ENCODE measurements at places on chromosomes 2 and 18.

- DNase-seq, result no peak
These were observed 10.6 kb upstream of the ATG16L1 start for GRCh38 chr2:233240897-233241296.

GRCh38 chr18:48342125-48342524, 67.1 kb downstream of the ZBTB7C start:
- DNase-seq, result no peak

- DNase-seq, result no peak
These were observed 173.4 kb upstream of the NDUFV2 start for GRCh38 chr18:8928847-8929780.

GRCh38 chr18:9809697-9810096, 76.1 kb upstream of the TXNDC2 start:
- no peak for DNase-seq

- no peak for DNase-seq
These were observed 61.9 kb downstream of the SPRED2 start for GRCh38 chr2:65370387-65371073.

DNA sequence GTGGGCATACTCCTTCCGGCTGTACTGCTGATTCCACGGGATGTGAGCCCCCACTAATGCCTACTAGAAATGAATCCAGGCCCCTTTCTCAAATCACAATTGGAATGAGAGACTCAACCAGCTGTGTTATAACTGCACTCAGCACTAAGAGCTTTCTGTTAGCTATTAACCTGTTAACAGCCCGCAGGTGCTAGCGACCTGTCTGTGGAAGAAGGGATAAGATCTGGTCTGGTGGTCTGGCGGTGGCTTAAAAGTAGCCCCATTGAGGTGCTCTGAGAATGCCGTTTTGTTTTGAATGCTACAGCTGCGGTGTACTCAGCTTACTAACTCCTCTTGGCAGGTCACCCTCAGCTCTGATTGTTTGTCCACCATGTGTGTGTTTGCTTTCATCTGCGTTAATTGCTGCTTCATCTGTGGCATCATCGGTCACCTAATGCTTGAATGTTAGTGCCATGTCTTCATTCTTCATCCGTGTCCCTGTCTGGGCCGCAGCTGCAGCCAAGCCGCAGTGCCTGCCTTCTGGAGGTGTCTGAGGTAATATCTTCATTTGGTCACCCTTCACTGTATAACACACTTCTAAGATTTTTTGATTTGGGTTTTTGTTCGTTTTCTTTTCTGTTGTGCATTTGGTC, 16.3 kb downstream of the RAB12 start:
- DNase-seq, result no peak

DNA sequence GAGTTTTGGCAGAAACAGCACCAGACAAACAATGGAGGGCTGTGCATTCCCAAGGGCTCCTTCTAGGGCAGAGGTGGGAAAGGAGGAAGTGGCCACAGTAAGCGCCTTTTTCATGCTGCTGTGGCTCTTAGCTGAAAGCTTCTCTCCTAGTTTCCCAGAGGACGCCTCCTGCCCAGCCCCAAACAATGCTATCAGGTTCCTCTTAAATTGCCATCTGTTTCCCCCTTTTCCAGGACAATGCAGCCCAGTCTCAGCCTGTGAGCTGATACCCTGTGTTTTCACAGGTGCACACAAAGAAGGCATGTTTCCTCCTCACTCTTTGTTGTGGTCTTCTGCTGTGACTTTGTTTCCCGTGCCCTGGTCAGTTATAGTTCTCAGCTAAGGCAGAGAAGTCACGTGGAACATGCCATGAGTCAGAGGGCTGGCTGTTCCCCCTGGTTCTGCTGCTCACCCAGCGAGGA, 5.4 kb upstream of the FAM124B start:
- no peak for DNase-seq

DNA sequence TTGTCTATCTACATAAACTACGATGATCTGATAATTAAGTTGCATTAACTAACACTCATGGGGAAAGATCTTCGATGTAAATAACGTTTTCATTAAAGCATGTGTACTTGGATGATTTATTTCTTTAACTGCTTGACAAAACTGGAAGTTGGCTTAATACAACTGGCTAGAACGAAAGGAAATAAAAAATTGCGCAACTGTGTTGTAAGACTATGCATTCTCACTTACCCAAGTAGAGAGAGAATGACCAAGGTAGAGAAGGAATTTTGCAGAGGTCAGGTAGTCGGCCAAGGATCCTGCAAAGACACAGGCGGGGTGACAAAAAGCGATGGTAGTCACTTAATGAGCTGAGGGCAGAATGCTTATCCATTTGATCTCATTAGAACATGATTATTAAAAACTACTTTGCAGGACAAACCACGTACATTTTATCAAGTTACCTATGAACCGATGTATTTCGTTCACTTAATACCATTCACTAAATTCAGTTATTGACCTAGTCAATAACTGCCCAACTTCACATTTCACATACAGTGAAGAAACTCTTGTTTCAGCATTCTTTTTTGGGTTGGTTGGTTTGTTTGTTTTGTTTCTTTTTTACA, 900 bp downstream of the SLC40A1 start:
- no peak for DNase-seq

DNA sequence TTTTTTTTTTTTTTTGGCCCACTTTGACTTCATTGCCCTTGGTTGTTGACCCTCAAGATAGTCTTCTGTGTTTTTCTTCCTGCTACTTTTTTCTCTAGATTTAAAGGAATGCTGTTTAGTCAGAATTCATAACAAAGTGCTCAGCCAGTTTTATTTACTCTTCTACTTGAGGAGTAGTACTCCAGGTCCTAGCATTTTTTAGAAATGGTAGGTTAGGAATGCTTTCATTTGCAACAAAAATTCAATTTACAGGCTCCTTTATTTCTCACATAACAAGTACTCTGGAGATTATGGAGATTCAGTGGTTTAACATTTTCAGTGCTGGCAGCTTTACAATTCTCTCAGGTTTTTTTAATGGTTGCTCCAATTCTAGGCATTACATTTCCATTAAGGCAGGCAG, 58.2 kb downstream of the KIAA1328 start:
- no peak for DNase-seq

DNA sequence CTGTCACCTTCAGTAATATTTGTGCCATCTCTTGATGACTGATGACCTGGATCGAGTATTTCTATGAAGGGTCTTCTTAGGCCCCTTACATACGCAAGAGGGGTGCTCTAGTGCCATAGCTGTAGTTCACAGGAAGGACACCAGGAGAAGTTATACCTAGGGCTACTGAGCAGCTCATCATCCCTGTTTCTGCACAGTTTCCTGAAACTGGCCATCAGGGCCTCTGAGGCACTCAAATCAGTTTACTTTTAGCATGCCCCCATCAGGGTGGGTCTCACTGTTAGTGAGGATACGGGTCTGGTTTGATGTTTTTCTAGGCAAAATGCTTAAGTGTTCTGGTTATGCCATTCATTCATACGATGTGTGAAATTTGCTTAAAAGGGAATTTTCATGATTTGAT, 20.0 kb upstream of the FBLN7 start:
- no peak for DNase-seq

GRCh38 chr18:51038110-51038509, 8.1 kb downstream of the SMAD4 start:
- no peak for DNase-seq

DNA sequence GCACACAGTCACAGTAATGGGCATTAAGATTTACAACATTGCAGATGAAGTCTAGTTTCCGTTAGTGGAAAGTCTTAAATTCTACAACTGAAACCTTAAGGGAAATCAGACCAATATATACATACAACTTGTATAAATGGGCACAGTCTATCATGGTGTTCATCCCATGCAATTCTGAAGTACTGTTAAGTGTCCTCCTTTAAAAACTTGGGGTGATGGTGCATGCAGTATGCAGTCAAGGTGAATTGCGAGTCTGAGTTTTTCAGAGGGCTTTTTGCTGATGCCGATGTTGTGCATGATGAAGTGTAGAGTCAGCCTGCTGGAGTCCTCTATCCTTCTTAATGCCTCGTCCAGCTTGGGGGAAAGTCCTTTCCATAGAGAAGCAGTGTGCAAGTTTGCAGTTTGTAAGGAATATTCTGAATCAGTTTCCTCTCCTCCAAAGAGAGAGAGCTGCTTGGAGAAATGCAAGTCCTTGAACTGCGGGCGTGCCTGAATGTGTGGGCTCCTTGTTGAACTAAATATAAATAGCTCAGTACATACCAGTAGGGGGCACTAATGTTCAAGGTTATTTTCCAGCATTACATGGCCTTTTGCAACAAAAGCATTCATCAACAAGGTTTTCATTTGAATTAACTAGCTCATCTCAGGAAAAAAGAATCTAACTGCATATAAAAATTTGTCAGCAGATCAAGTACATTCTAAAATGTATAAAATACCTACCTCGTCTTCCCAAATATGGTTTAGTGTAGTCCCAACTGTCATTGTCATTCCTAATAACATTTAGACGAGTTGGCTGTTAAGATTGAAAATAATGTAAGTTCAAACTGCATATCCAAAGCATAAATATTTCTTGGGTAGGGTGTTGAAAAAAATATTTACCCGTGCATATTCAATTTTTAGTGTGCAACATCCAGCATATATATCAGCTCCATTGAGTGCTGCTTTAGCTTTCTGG, 21.3 kb downstream of the HNRNPLL start:
- no peak for DNase-seq

DNA sequence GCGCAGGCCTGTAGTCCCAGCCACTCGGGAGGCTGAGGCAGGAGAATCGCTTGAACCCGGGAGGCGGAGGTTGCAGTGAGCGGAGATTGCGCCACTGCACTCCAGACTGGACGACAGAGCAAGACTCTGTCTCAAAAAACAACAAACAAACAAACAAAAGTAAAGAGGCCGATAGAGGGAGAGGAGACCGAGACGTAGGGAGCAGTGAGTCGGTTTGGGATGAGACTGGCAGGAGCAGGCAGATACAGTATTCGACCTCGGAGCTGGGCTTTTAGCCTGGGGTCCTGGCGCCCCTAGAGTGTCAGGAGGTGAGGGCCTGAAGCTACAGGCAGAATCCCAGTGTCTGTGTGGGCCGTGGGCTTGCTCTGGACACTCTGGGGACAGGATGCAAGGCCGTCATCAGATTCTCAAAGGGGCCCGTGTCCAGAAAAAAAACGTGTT, 51.2 kb downstream of the SLC4A1AP start:
- no peak for DNase-seq

DNA sequence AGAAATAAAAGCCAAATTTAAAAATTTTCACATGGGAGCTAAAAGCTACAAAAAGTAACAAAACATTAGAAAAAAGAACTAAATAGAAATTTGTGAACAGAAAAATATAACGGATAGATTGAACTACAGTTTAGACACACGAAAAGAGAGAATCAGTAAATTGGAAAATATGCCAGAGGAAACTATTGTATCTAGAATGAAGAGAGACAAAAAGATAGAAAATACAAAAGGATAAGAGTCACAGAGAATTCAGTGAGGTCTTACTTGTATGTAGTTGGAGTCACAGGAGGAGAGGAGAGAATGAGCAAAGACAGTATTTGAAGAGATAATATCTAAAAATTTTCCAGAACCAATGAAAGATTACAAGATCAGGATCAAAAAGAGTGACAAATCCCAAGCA, 11.3 kb upstream of the MCFD2 start:
- DNase-seq, result no peak

GRCh38 chr2:170843656-170844055, 27.0 kb downstream of the GAD1 start:
- no peak for DNase-seq

DNA sequence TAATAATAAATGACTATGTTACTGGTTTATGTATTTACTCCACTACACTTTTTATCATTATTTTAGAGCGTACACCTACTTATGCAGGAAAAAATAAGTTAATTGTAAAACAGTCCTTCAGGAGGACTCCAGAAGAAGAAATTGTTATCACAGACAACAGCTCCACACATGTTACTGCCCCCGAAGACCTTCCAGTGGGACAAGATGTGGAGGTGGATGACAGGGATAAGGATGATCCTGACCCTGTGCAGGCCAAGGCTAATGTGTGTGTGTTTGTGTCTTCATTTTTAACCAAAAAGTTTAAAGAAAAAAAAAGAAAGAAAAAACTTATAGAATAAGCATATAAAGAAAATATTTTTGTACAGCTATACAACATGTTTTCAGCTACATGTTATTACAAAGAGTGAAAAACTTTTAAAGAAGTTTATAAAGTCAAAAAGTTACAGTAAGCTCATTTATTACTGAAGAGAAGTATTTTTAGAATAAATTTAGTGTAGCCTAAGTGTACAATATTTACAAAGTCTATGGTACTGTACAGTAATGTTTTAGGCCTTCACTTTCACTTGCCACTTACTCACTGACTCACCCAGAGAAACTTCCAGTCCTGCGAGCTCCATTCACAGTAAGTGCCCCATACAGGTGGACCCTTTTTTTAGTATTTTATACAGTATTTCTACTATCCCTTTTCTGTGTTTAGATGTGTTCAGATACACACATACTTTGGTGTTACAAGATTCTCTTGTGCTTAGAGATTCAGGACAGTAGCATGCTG, 7.5 kb downstream of the TGFBRAP1 start:
- no peak for DNase-seq

GRCh38 chr2:215530191-215530968, 94.5 kb upstream of the FN1 start:
- DNase-seq, result no peak

DNA sequence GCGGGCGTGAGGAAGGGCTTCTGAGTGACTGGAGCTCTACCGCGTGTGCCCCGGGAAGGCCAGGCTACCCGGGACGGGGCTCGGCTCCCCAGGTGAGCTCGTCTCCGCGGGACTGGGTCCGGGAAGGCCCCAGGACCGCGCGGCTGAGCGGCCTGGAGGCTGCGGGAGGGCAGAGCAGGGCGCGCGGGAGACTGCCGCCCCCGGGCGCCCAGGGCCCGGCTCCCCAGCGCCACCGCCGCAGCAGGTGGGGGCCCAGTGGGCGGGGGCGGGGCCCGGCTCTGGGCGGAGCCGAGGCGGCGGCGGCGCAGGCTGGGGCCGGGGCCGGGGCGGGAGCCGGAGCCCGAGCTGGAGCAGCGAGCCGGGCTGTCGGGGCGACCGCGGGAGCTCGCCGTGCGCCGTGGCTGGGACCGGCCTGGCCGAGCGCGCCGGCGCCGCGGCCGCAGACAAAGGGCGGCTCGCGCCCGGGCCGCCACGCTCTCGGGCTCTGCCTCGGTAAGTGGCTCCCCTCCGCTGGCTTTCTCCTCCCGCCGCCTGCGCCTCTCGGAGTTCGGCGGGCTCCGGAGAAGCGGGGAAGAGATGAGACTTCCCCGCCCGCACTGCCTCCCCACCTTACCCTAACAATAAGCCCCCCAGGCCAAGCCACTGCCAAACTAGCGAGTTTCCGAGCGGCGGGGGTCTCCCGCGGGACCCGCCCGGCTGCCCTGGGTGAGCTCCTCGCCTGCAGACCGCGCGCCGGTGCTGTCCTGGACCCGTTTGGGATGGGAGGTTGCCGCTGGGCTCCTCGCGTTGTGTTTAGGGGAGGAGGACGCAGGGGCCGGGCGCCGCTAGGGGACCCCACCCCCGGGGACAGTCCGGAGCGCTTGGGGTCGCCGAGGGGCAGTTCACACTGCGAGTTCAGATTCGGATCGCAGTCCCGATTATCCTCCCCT, at the start of gene MAPK4:
MAPK4 (plus strand) TSS at position 336 of the 929 bp plus-strand sequence. CDS start 103,872 bp downstream, outside the sequence.
- no peak for DNase-seq

- no peak for DNase-seq
These were observed 45.2 kb upstream of the ASB1 start for GRCh38 chr2:238381341-238382115.

All from coronary artery (tissue), 2 donors.